ENCODE measurements at places on chromosomes 4 and X.

- no peak for DNase-seq
These were observed 45.8 kb downstream of the TACR3 start for GRCh38 chr4:103673983-103674382.

- DNase-seq, result peak; percentile 60
These were observed 8.8 kb upstream of the MGST2 start for GRCh38 chr4:139656614-139657486.

- DNase-seq, result no peak
These were observed 70.8 kb upstream of the RAI2 start for GRCh38 chrX:17931855-17932254.

- peak; percentile 72 for DNase-seq
These were observed at the start of gene ANTXR2 for GRCh38 chr4:80072744-80073472. TSS of gene ANTXR2 (minus strand) at chr4:80073229. CDS start at chr4:80072560, 669 bp downstream.

DNA sequence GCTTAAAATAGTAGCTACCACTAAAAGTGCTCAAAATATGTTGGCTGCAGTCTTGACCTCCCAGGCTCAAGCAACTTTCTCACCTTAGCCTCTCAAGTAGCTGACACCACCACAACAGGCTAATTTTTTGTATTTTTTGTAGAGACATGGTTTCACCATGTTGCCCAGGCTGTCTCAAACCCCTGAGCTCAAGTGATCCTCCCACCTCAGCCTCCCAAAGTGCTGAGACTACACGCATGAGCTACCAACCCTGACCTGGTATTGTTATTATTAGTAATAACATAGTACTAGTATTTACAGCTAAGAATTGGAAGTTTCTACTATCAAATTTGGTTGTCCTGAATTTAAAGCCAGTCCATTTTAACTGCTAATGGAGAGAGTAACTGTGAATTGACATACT, 18.0 kb downstream of the STAP1 start:
- DNase-seq, result no peak

Measured in SHP77 (cell line).